ENCODE measurements at places on chromosomes 5 and 9. TPM values are rescaled to one million over a fixed set of nuclear protein-coding genes. Genes with fewer than 3 reads are reported as not detected.
A peak's percentile ranks its signal among the peaks of the same experiment; 100 is the strongest.

DNA sequence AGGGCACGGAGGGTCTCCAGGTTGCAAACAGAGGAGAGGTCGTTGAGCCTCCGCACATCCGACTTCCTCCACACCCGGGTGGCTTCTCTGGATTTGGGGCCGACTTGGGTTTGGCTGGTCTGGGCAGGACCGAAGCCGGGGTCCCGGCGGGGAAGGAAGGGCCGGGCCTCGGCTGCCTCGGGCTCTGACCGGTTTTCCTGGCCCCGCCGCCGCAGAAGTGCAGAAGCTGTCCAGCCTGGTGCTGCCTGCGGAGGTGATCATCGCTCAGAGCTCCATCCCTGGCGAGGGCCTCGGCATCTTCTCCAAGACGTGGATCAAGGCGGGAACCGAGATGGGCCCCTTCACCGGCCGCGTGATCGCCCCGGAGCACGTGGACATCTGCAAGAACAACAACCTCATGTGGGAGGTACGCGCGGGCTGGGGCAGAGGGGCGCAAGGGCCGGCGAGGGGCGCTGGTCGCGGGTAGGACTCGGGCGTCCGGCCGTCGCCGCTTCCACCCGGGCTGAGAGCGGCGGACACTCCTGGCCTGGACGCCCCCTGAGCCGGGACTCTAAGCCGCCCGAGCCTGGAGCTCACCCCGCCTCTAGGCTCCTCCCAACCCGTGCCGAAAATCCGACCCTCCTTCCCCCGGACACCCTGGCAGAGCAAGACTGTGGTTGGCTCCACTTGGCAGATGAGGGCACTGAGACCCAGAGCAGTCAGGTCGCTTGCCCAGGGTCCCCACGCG is 2.2 kb downstream of the PRDM12 start:
- H3K36me3 ChIP-seq, result no peaks in the 10 kb centered on the region
- DNase-seq, result no peak
- H3K27ac ChIP-seq, result no peak overlapping the region
- H3K4me1 ChIP-seq, result peaks cover 53% of the 10 kb centered on the region

DNA sequence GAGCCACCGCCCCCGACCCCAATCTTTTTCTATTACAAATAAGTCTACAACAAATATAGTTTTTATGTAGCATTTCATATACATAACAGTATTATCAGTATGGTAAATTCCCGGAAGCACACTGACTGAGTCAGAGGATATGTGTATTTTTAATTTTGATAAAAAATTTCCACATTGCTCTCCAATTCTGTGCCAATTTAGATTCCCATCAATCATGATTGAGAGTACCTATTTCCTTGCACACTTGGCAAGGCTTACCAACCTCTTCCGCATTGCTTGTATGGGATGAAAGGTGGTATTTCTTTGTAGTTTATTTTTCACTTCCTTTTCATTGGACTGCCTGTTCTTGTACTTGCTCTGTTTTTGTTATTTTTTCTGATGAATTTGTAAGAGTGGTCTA is 204.6 kb downstream of the RFX3 start:
- no peaks in the 10 kb centered on the region for H3K36me3 ChIP-seq
- H3K27ac ChIP-seq, result no peak overlapping the region

DNA sequence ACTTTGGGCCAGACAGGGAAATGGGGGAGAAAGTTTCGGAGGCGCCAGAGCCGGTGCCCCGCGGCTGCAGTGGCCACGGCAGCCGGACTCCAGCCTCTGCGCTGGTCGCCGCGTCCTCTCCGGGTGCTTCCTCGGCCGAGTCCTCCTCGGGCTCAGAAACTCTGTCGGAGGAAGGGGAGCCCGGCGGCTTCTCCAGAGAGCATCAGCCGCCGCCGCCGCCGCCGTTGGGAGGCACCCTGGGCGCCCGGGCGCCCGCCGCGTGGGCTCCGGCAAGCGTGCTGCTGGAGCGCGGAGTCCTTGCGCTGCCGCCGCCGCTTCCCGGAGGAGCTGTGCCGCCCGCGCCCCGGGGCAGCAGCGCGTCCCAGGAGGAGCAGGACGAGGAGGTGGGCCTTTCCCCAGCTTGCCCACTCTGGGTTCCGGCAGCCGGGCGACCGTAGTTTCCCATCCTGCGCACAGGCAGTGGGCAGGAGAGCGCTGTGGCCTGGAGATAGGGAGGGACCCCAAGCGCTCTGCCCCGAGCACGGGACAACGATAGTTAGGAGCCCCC is 516 bp downstream of the MAST4 start:
- peaks cover 23% of the 10 kb centered on the region for H3K4me1 ChIP-seq
- peaks cover 64% of the 10 kb centered on the region for H3K27me3 ChIP-seq
- H3K4me3 ChIP-seq, result peak overlapping the region; percentile 98
- no peaks in the 10 kb centered on the region for H3K36me3 ChIP-seq
- DNase-seq, result peak; percentile 63

The SLC1A3 gene
- polyA plus RNA-seq, result 2.4 TPM

DNA sequence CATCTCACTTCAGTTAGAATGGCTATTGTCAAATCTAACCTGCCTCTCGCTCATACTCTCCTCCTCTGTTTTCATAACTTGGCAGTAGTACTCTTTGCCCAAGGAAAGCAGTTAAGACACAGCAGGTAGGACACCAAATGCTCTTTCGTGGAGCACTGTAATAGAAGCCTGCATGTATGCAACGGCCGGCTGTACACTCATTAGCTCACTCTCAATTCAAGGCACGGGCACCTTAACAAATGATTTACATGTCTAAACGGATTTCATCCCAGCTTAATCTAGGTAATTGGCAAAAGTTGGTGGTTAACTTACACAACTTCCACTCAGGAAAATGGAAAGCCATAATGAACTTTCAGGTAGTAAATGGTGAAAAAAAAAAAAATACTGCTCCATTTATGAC is 14.9 kb downstream of the DEPDC1B start:
- H3K36me3 ChIP-seq, result no peaks in the 10 kb centered on the region
- H3K4me1 ChIP-seq, result no peaks in the 10 kb centered on the region
- no peaks in the 10 kb centered on the region for H3K27me3 ChIP-seq
- no peak for DNase-seq
- no peak overlapping the region for H3K4me3 ChIP-seq

Measured in stomach (tissue), 19 donors.